ENCODE measurements at places on chromosomes 2 and 18.

- DNase-seq, result no peak
Observed at GRCh38 chr2:18247282-18248110, 313.0 kb downstream of the RDH14 start.

GRCh38 chr18:10145546-10145945 is 231.7 kb downstream of the VAPA start:
- DNase-seq, result no peak

GRCh38 chr2:54983345-54984220 is 66.7 kb downstream of the RTN4 start:
- DNase-seq, result no peak

- no peak for DNase-seq
Observed at GRCh38 chr2:27182346-27182745, 29.5 kb upstream of the ATRAID start.

DNA sequence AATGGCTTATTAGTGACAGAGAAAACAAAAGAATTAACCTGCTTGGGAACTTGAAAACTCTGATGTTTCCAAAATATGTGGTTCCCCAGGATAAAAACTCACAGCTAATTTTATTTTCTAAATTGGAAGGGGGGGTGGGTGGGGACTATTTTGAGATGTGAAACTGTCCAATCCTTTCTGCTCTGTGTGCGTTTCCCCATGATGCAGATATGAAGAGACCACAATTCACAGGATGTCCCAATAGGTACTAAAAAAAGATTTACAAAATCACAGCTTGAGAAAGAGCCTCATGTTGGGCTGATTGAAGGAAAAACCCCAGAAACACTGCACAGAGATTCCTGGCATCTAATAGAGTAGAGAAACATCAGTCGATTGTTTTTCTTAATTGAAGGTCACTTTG is 273.2 kb downstream of the ARHGAP15 start:
- DNase-seq, result no peak

- DNase-seq, result no peak
Observed at GRCh38 chr2:144156736-144157640, 362.9 kb downstream of the ZEB2 start.
